ENCODE measurements at places on chromosomes 6 and 20.

DNA sequence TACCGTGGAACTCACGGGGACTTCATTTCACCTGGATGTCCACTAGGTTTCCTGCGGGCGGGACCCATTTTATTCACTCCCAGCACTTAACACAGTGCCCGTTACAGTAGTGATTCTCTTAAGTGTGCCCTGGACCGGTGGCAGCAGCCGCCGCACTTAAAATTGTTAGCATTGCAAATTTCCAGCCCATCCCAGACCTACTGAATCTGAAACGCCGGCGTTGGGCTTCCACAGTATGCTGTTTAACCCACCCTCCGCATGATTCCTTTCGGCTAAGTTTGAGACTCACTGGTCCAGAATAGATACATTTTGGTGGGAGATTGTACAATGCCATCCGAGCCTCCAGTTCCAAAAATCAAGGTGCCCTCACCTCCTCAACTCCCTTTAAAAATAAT lies 967 bp downstream of the SMPDL3A start:
- DNase-seq, result no peak

GRCh38 chr6:138520463-138520862 lies 21.2 kb upstream of the NHSL1 start:
- peak; percentile 74 for DNase-seq

DNA sequence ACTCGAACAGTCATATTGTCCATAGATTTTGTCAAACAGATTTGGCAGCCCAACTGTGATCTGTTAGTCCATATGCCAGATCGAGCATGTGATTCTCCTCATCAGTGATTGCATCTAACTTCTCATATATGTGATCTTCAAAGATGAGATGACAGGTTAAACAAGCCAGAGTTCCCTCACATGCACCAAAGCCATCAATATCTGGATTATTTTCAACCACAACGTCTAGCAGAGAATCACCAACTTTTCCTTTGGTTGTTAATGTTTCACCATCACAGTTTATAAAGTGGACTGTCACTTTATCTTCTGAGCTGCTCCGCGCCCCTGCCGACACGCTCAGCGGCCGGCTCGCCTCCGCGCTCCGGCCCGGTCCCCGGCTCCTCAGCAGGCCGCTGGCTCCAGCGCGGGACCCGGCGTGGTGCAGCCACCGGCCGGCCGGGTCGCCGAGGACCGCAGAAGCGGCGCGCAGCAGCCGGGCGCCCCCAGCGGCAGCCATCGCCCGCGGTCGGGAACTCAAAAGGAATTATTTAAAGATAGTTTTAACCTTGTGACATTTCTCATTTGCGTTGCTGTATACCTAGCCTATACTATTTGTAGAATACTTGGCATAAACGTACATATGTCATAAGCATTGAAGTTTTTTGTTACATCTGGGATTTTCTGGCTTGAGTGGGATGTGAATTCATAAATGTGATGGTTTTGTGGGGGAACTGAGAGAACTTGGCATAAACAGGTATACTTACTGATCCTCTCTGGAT lies 40.1 kb upstream of the DYNLRB1 start:
- DNase-seq, result peak; percentile 80

- peak; percentile 12 for DNase-seq
Observed at GRCh38 chr6:10521104-10521808, at the start of gene GCNT2. Gene GCNT2 (plus strand): TSS chr6:10521351. CDS start chr6:10528912, 7,561 bp downstream.

DNA sequence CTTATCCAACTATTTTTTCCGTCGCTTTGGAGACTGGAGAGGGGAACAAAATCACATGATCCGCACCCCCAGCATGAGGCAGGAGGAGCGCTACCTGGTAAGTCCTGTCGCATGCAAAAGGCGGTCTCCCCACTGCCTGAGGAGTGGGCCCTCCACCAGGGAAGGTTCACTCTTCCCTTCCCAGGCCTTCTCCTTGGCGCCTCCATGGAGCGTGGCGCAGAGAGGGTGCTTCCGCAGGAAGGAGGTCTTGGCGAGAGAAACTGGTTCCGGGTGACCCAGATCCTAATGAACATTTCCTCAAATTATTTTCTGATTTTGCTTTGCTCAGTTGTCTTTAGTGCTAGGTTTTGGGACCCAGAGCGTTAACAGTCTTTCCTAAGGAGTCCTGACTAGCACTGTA lies 217.6 kb downstream of the UST start:
- DNase-seq, result no peak

- DNase-seq, result no peak
Observed at GRCh38 chr6:93823489-93823888, 404.1 kb upstream of the EPHA7 start.

DNA sequence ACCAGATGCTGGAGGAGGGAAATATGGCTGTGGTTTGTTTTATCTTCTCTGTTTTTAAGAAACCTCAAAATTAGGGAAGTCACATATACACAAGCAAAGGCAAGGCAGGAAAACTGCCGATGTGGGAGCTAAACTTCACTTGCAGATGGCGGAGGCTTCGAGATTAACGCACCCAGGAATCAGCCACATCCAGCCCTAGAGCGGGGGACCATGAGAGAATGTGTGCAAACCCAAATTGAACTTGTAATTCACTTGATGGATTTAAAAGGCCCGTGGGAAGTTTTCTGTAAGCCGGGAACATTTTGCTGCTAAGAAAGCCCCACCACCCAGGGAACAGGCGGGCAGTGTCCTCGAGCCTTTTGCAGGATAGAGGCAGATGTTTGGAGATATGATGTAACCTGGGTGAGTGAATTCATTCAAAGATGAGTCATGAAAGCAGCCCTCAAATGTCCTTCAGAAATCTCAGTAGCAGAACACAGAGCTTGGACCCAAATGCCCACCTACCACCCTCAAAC lies 39.9 kb downstream of the PREX1 start:
- DNase-seq, result peak; percentile 73

- DNase-seq, result no peak
Observed at GRCh38 chr6:118101831-118102345, 194.8 kb downstream of the SLC35F1 start.

- no peak for DNase-seq
Observed at GRCh38 chr6:49949062-49949461, 14.9 kb downstream of the DEFB114 start.

DNA sequence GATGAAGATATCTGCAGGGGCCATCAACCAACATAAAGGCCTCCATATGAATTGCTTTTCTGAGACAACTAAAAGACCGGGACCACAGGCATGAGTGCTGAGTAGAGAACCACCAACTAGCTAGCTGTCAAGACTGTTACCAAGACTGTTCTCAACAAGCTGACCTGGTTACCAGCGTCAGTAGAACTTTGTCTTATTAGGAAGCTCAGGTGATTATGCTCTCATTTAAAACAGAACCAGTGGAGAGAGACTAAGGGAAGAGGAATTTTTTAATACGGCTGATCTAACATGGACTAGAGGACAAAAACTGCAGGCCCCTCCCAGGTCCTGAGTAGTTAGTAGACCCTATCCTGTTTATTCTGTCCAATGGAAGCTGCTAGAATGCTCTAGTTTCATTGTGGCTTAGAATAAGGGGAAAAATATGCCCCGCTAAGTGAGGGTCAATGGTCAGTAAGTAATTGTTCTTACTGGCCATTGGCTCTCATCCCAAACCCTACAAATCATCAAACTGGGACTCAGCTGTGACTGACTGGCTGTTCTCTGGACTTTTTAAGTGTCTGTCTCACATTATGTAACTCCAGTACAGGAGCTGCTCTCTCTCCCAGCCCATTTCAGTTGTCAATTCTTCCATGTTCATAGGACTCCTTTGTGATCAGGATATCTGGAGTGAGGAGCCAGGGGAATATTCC lies 3.8 kb upstream of the DYNLRB1 start:
- DNase-seq, result no peak

- no peak for DNase-seq
Observed at GRCh38 chr20:16283978-16284377, 289.3 kb downstream of the KIF16B start.

DNA sequence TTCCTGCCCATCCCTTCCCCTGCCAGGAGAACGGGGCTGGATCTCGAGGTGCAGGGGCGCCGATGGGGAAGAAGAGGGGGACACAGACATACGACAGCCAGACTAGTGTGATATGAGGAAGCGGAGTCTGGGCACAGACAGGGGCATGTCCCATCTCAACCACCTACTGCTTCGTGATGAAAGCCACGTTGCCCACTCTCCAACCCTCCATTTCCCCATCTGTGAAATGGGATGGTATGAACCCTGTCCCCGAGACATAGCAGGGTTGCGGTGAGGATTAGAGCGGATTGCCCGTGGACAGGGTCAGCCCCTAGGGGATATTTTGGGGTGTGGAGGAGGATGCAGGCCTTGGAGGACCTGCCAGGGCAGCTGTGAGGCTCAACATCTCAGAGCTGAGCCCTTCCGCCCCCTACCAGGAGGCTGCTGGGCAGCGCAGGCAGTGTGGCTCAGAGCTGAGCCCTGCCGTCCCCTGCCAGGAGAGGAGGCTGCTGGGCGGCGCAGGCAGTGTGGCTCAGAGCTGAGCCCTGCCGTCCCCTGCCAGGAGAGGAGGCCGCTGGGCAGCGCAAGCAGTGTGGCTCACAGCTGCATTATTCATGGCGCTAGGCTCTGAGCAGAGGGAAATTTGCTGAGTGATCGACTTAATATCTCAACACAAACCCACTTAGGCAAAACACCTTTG lies 71.7 kb downstream of the GRM4 start:
- DNase-seq, result no peak

GRCh38 chr20:50356962-50357782 lies 153.0 kb upstream of the PTPN1 start:
- DNase-seq, result no peak

DNA sequence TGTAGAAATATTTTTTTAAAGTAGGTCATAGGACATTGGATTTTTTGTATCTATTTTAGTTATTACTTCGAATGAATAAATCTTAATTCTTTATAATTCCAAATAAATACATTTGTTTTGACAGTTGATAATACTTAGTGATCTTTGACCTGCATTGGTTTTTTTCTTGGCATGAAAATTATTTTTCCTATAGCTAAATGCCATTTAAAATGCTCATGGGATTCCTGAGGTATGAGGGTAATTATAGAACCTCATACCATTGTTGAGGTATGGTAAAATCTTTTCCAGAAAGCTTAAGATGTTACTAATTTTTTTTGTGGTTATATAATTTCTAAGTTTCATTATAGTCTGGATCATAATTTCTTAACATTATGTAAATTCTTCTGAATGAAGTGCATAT lies 8.3 kb downstream of the PM20D2 start:
- DNase-seq, result peak; percentile 22

GRCh38 chr6:149925974-149926777 lies 3.3 kb upstream of the RAET1G start:
- peak; percentile 94 for DNase-seq

GRCh38 chr6:10386220-10386619 lies 28.7 kb downstream of the TFAP2A start:
- DNase-seq, result no peak

GRCh38 chr20:3661814-3662665 lies 1.2 kb downstream of the GFRA4 start:
- DNase-seq, result no peak

DNA sequence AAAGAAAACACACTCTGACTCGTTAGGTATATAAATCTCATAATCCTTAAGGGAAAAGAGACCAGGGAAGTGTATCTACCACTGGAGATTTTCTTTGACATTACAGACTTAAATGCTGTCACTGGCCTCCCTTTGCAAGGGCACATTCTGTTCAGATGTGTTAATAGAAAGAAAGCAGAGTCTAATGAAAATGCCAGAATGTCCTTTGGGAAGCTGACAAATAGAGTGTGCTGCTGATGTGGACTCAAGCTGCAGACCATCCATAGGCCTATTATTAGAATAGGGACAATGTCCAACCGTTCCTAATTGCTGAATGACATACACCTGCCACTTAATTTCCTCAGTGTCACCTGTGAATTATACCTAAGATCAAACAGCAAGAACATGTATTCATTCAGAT lies 41.2 kb downstream of the SLC35D3 start:
- DNase-seq, result no peak

- DNase-seq, result peak; percentile 53
Observed at GRCh38 chr20:17681726-17682102, 328 bp downstream of the RRBP1 start.

GRCh38 chr20:20498076-20498861 lies 130.4 kb downstream of the INSM1 start:
- DNase-seq, result no peak

DNA sequence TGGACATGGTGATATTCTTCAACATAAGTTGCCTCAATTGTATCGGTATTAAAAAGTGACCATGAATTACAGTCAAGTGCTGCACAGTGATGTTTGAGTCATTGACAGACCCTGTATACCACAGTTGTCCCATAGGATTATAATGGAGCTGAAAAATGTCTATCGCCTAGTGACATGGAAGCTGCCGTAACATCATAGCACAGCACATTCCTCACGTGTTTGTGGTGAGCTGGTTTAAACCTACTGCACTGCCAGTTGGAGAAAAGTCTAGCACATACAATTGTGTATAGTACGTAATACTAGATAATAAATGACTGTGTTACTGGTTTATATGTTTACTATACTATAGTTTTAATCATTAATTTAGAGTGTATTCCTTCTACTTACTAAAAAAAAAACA lies 150.2 kb downstream of the CDH26 start:
- peak; percentile 30 for DNase-seq

GRCh38 chr20:22597303-22597702 lies 12.9 kb upstream of the FOXA2 start:
- DNase-seq, result no peak

- DNase-seq, result no peak
Observed at GRCh38 chr6:158311626-158312025, 639 bp upstream of the TULP4 start.
